ENCODE measurements at places on chromosomes 12 and 14.

GRCh38 chr14:92523752-92524151 lies 10.2 kb downstream of the RIN3 start:
- DNase-seq = no peak

DNA sequence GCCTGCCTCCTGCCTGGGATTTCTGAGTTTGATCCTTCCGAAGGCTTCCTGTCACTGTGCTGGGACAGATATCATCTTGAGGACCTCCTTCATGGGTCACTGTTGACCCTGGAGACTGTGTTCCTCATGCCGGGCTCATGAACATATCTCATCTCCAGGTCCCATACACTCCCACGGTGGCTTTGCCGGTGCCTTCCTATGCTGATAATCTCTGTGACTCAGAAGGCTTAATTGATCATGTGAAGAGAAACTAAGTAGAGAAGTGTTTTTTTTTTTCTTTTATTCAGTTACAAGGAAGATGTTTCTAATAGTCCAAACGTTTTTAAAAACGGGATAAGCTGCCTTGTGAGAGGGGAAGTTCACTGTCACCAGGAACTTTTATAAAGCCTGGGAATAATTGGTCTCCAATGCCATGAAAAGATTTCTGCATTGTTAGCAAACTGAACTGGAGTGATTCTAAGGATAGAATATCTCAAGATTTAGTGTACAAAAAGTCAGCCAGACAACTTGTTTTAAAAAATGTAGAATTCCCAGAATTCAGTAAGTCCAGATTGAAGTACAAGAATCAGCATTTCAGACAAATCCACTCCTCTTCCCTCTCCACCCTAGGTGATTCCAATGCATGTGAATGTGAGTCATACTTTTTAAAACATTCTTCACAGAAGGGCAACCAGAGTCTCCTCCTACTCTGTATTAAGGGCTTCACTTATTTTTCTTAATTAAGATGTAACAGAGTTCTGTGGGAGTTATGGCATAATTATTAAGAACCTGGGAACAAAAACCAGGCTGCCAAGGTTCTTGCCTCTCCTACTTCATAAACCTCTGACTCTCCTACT lies 139.8 kb upstream of the LGR5 start:
- DNase-seq = no peak

DNA sequence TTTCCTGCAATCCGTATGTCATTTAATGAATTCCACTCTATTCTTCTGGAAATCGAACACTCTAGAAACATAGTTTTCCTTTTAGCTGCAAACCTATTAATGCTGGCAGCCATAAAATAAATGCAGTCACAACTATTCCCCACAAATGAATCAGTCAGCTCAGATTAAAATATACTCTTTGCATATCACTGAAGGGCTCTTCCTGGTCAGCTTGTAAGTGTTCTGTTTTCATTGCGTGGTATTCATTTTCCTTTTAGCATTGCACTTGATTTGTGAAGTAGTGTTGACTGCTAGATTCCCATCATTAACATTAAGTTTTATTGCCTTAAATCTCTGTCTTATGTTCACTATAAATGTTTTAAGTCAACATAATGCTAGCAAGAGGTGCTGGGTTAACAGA lies 685.9 kb downstream of the DIO2 start:
- no peak for DNase-seq

GRCh38 chr12:63150713-63151622 lies at the start of gene AVPR1A:
TSS of gene AVPR1A (minus strand) at chr12:63151201. CDS start at chr12:63150836, 365 bp downstream.
- DNase-seq = peak; percentile 27

DNA sequence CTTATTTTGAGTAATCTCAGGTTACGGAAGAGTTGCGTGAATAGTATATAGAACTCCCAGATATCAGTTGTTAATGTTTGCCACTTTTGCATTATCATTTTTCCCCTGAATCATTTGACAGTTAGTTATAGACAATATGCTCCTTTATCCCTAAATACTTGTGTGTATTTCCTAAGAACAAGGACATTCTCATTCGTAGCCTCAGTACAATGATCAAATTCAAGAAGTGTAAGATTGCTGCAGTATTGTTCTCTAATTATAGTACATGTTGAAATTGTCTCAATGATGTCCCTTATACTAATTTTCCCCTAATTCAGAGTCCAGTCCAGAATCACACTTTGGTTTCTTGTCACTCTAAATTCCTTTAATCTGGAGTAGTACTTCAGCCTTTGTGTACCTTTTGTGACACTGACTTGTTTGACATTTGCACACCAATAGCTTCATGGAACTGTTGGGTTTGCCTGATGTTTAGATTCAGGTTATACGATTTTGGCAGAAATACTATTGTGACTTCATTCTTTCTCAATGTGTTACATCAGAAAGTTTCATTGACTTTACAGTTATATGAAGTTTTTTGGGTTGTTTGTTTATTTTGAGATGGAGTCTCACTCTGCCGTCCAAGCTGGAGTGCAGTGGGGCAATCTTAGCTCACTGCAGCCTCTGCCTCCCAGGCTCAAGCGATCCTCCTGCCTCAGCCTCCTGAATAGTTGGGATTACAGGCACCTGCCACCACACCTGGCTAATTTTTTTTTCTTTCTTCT lies 13.1 kb downstream of the DYNC1H1 start:
- no peak for DNase-seq

GRCh38 chr12:108825201-108825950 lies 32.0 kb downstream of the SSH1 start:
- no peak for DNase-seq

GRCh38 chr12:98405805-98406366 lies 109.5 kb upstream of the TMPO start:
- no peak for DNase-seq

DNA sequence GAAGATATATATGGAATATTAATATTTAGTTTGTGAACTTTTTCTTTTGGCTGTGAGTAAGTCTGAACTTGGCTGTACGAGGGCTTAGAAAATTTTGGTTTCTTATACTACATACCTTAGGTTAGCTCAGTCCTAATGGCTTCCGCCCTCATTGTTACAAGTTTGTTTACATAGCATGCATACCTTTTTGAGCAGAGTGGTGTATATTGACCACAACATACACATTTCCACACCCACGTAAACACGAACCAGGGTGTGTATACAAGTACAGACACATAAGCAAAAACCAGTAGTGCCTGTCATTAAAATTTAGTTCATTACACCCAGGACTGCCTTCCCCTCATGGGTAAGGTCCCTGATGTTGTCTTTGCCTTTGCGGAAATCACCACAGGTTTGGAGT lies 230.2 kb upstream of the RGS6 start:
- peak; percentile 89 for DNase-seq

GRCh38 chr12:70823182-70823976 lies 97.2 kb downstream of the PTPRR start:
- no peak for DNase-seq

GRCh38 chr12:122547330-122547729 lies 20.3 kb downstream of the KNTC1 start:
- DNase-seq = no peak

GRCh38 chr12:5295996-5296395 lies 135.9 kb upstream of the NTF3 start:
- no peak for DNase-seq

DNA sequence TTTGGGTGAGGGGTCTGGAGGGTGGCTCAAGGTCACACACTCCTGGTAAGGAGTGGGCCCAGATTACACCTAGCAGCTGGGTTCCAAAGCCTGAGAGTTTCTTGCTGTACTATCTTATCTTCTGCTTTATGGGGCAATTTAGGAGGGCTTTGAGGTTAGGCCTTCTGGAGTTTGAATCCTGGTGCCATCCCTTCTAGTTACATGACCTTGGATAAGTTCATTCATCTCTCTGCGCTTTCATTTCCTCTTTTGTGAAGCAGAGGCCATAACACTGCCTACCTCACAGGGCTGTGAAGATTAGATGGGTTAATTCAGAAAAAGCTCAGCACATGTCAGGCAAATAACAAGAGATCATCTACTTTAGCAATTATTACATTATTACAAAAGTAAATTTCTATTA lies 7.4 kb upstream of the KRT77 start:
- no peak for DNase-seq
